ENCODE measurements at places on chromosomes 13 and 19.

DNA sequence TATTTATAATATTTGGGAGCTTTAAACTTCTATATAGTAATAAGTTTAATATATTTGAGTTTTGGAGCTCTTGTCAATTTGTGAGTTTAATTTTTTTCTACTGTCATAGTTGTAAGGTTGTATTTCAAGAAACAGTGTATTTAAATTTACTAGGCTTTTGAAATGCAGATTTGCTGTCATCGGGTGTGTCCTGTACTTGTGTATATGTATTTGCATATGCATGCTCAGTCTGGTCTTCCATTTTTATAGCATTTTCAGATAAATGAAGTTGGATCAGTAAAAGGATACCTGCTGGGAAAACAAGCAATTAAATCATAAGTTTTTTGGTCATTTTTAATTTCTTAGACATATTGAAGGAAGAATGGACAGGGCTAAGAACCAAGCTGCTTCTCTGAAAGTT lies 33.1 kb downstream of the SLAIN1 start:
- H3K27me3 ChIP-seq: no peaks in the 10 kb centered on the region
- no peak overlapping the region for H3K4me3 ChIP-seq
- no peaks in the 10 kb centered on the region for H3K4me1 ChIP-seq
- no peaks in the 10 kb centered on the region for H3K36me3 ChIP-seq
- no peak overlapping the region for H3K27ac ChIP-seq

- DNase-seq: no peak
- no peak overlapping the region for H3K4me3 ChIP-seq
- no peaks in the 10 kb centered on the region for H3K27me3 ChIP-seq
- H3K4me1 ChIP-seq: no peaks in the 10 kb centered on the region
- H3K27ac ChIP-seq: no peak overlapping the region
- H3K36me3 ChIP-seq: no peaks in the 10 kb centered on the region
Observed at GRCh38 chr19:30864391-30865215, 484.6 kb downstream of the TSHZ3 start.

DNA sequence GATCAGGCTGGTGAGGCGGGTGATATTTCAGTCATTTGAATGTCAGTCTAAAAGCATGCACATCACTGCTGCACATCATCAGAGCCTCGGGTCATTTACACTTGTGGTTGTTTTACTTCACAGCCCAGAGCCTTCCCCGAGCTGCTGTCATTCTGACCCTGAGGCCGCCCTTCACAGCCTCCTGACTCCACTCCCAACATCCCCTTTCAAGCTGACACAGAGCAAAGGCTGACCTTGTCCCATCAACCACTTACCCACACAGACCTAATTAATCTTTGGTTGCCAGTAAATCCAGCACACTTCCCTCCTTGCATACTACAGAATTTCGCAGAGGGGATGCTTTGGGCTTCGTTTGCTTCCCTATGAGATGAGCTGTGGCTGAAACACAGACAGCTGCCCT lies 528.1 kb downstream of the DIAPH3 start:
- no peak for DNase-seq
- no peak overlapping the region for H3K4me3 ChIP-seq
- no peak overlapping the region for H3K27ac ChIP-seq
- no peaks in the 10 kb centered on the region for H3K27me3 ChIP-seq
- H3K36me3 ChIP-seq: no peaks in the 10 kb centered on the region

DNA sequence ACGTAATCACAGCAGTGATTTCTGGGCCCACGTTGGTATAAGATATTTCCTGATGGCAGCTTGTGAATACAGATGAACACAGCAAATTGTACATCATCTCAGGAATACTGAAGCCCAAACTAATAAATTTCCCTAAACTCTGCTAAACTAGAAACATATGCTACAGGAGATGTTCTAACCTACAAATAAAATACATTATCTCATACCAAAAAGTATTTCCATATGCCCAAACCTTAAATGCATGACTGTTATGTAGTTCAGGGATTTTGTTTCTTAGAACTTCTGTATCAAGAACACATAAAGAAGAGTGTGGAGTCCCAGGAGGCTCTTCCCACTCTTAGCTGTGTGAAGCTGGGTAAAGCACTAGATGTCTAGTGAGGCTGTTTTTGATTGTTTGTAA lies 138.4 kb downstream of the RFC3 start:
- H3K4me3 ChIP-seq: no peak overlapping the region
- no peak for DNase-seq
- H3K4me1 ChIP-seq: no peaks in the 10 kb centered on the region
- no peaks in the 10 kb centered on the region for H3K27me3 ChIP-seq
- no peaks in the 10 kb centered on the region for H3K36me3 ChIP-seq

- no peaks in the 10 kb centered on the region for H3K4me1 ChIP-seq
- H3K36me3 ChIP-seq: no peaks in the 10 kb centered on the region
- H3K27ac ChIP-seq: peak overlapping the region; percentile 69
- no peak for DNase-seq
- no peak overlapping the region for H3K4me3 ChIP-seq
Observed at GRCh38 chr19:1922803-1923202, 17.6 kb downstream of the ADAT3 start.

DNA sequence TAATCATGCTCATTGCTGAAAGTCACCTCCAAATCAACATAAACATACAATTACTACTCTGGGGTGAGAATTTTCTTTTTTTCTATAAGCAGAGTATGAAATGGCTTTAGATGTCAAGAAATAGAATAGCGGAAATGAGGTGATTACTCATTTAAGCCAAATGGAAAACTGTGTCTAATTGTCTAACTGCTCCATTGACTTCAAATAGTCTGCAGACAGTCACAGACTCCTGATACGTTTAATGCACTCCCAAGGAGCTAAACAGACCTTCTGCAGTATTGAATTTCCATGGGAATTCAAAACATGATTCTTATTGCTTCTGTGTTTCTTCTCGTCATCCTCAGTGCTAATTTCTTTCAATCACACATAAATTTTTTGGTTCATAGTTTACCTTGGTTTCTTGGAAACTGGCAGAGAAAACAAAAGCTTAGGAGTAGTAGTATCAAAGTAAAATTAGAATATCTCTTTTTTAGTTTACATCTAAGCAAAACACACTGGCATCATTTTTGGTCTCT lies 865.2 kb upstream of the SLC10A2 start:
- DNase-seq: no peak
- no peaks in the 10 kb centered on the region for H3K4me1 ChIP-seq
- H3K27me3 ChIP-seq: no peaks in the 10 kb centered on the region
- H3K36me3 ChIP-seq: no peaks in the 10 kb centered on the region
- no peak overlapping the region for H3K27ac ChIP-seq
